ENCODE measurements at places on chromosomes 6 and 20. TPM values are rescaled to one million over a fixed set of nuclear protein-coding genes. Genes with fewer than 3 reads are reported as not detected.

The RBPJL gene
- not detected for total RNA-seq

- H3K27ac ChIP-seq = no peak overlapping the region
- no peaks in the 10 kb centered on the region for H3K4me1 ChIP-seq
- no peaks in the 10 kb centered on the region for H3K36me3 ChIP-seq
- no peak overlapping the region for H3K4me3 ChIP-seq
Observed at GRCh38 chr6:159919800-159920199, 29.0 kb downstream of the MAS1 start.

- H3K4me3 ChIP-seq = no peak overlapping the region
- no peak for DNase-seq
- H3K4me1 ChIP-seq = no peaks in the 10 kb centered on the region
Observed at GRCh38 chr20:4853004-4853403, 131.3 kb downstream of the PRND start.

- H3K27me3 ChIP-seq = no peaks in the 10 kb centered on the region
- peak; percentile 37 for DNase-seq
- peak overlapping the region; percentile 83 for H3K4me3 ChIP-seq
- H3K27ac ChIP-seq = peak overlapping the region; percentile 96
Observed at GRCh38 chr6:170088582-170088955, 202.3 kb downstream of the DLL1 start.

The VAPB gene
- 31.5 TPM for total RNA-seq

The OPRM1 gene
- total RNA-seq = not detected

The TXNDC5 gene
- 39.1 TPM for total RNA-seq

DNA sequence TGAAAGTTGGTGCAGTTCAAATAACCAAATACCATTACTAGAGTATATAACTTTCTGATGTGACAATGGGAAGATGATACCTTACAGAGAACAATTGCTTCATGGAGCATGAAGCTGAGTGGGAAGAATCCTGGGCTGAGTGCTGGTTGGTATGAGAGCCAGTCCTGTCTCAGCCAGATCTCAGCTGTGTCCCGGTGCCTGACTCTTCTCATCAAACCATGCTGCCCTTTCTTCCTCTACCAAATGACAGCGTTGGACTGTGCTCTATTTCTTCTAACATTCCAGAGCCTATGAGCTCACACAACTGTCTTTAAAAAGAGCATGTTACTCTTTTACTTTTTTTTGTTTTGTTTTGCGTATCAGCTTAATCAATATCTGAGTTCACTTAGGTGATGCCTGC lies 27.5 kb upstream of the PBOV1 start:
- H3K36me3 ChIP-seq = no peaks in the 10 kb centered on the region
- H3K27me3 ChIP-seq = peaks cover 14% of the 10 kb centered on the region
- H3K4me1 ChIP-seq = no peaks in the 10 kb centered on the region
- DNase-seq = no peak
- H3K4me3 ChIP-seq = no peak overlapping the region
- no peak overlapping the region for H3K27ac ChIP-seq

GRCh38 chr6:157773248-157773773 lies 49.7 kb upstream of the SNX9 start:
- no peak overlapping the region for H3K27ac ChIP-seq
- no peak overlapping the region for H3K4me3 ChIP-seq

DNA sequence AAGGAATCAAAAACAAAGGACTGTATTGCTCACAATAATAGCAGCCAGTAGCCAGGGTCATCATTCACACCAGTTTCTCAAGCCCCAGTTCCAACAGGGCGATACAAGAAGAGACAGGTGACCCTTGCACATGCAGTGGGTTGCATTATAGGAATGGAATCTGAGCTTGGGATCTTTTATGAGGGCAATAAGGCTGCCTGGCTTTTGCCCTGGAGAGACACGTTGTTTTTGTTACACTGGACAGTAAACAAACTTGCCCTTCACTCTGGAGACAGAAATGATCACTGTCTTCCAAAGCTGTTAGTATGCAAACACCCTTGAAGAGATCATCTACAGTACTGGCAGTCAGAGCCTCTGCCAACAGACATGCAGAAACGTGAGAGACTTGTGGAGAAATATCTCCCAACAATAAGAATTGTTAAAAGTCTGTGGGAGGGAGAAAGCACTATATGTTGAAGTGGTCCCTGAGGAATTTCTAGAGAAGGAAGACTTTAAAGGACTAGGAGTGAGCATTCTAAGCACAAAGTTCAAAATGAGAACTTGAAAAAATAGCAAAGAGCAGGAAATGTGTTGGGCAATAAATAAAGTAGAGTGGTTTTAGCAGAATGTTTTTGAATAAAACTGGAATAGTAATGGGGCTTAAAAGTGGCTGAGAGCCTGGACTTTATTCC lies 6.2 kb upstream of the COL12A1 start:
- DNase-seq = no peak
- no peaks in the 10 kb centered on the region for H3K36me3 ChIP-seq
- H3K27me3 ChIP-seq = peaks cover 37% of the 10 kb centered on the region
- H3K4me1 ChIP-seq = peaks cover 19% of the 10 kb centered on the region

The WFDC10B gene
- not detected for total RNA-seq

- no peaks in the 10 kb centered on the region for H3K27me3 ChIP-seq
- no peak overlapping the region for H3K4me3 ChIP-seq
- no peaks in the 10 kb centered on the region for H3K4me1 ChIP-seq
- peaks cover 49% of the 10 kb centered on the region for H3K36me3 ChIP-seq
- no peak overlapping the region for H3K27ac ChIP-seq
Observed at GRCh38 chr6:80022803-80023202, 18.4 kb downstream of the TTK start.

DNA sequence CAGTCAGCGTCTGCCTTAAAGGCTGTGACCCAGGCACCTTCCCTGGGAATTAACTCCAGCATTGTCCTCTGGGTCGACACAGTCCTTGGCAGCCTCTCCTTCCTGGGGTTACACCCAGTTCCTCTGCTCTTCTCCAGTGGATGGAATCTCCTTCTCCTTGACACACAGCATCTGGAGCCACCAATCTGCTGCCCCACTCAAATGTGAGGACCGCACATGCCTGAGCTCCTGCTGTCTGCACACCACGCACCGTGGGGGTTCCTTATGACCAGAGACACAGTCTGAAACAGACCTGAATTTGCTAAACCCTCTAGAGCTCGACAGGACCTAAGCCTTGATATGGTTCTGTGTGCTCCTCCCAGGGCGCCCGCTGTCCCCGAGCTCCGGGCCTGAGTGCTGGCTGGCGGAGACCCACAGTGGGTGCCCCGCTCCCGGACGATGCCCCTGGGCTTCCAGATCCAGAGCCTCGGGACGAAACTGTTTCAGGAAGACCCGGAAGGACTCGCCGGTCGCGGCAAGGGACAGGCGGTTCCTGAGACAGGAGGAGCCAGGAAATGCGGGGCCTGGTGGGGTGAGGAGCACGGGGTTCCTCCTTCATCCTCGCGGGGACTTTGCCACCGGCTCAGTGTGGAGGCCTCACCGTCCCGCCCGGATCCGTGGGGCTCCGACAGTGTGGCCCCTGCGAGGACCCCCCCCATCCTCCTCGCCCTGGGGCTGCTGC lies 2.5 kb upstream of the RAET1G start:
- H3K4me1 ChIP-seq = peaks cover 35% of the 10 kb centered on the region
- peak overlapping the region; percentile 51 for H3K4me3 ChIP-seq
- DNase-seq = no peak
- H3K36me3 ChIP-seq = no peaks in the 10 kb centered on the region

DNA sequence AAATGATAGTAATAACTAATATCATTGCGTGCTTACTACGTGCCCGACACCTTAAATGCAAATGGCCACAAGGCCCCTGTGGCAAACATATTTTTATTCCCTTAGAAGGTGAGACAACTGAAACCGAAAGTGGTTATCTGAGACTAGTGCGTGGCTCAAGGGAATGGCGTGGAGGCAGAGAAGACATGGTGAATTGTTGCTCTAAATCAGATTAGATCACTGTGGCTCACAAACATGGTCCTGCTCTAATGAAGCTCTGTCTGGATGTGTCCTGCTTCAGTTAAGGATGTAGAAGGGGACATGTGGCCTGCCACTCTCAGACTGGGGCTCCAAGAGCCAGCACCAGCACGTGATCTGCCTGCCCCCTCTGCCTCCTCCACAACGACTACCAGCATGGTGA lies 124.2 kb upstream of the GMDS start:
- H3K27me3 ChIP-seq = peaks cover 2% of the 10 kb centered on the region
- no peak for DNase-seq
- no peaks in the 10 kb centered on the region for H3K36me3 ChIP-seq
- peaks cover 7% of the 10 kb centered on the region for H3K4me1 ChIP-seq
- no peak overlapping the region for H3K4me3 ChIP-seq

- H3K27me3 ChIP-seq = no peaks in the 10 kb centered on the region
- H3K4me1 ChIP-seq = no peaks in the 10 kb centered on the region
- no peak overlapping the region for H3K27ac ChIP-seq
- no peaks in the 10 kb centered on the region for H3K36me3 ChIP-seq
- H3K4me3 ChIP-seq = no peak overlapping the region
Observed at GRCh38 chr6:68229566-68229965, 405.5 kb upstream of the ADGRB3 start.

The DNAH8 gene
- total RNA-seq = 0.03 TPM

GRCh38 chr20:45338121-45339030 lies 9.8 kb downstream of the SDC4 start:
- H3K4me3 ChIP-seq = no peak overlapping the region
- H3K36me3 ChIP-seq = peaks cover 12% of the 10 kb centered on the region
- DNase-seq = no peak
- no peaks in the 10 kb centered on the region for H3K27me3 ChIP-seq

- H3K4me3 ChIP-seq = no peak overlapping the region
- no peak overlapping the region for H3K27ac ChIP-seq
- no peaks in the 10 kb centered on the region for H3K27me3 ChIP-seq
- DNase-seq = no peak
Observed at GRCh38 chr6:41996997-41997396, 53.3 kb upstream of the TAF8 start.

The ZSCAN31 gene
- 0.88 TPM for total RNA-seq

DNA sequence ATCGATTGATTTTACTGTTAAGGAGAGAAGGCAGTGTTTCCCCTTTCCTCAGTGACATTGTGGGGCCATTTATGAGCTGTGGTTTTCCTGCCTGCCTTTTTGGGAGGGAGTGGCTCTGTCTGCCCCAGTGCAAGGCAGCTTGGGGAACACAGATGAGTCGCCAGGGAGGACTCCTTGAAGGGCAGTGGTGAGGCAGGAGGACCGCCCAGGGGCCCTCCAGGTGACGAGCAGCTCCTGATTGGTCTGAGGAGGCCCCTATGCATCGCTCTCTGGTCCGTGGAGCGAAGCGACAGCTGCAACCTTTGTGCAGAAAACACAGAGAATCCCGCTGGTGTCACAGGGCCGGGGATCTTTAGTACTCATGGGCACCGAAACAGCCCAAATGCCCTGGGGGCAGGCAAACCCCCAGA lies 100.3 kb downstream of the TMEM242 start:
- no peak overlapping the region for H3K4me3 ChIP-seq
- H3K4me1 ChIP-seq = peaks cover 52% of the 10 kb centered on the region
- no peak for DNase-seq
- no peaks in the 10 kb centered on the region for H3K27me3 ChIP-seq

- peaks cover 19% of the 10 kb centered on the region for H3K4me1 ChIP-seq
- H3K4me3 ChIP-seq = no peak overlapping the region
- no peak for DNase-seq
- no peak overlapping the region for H3K27ac ChIP-seq
Observed at GRCh38 chr6:52162940-52163908, 23.0 kb upstream of the IL17A start.

The PRSS16 gene
- 1.3 TPM for total RNA-seq

All from activated CD4-positive, alpha-beta memory T cell treated with anti-CD3 and anti-CD28 coated beads, Interleukin-2, amount 10 ng/mL, durations not matched to agents 7 days and 5 days (primary cell).